ENCODE measurements at places on chromosomes 6 and 20.

GRCh38 chr20:50561379-50562078, 51.3 kb downstream of the PTPN1 start:
- no peak for DNase-seq
- no peak overlapping the region for H3K27ac ChIP-seq
- no peaks in the 10 kb centered on the region for H3K36me3 ChIP-seq
- no peak overlapping the region for H3K4me3 ChIP-seq
- peaks cover 16% of the 10 kb centered on the region for H3K4me1 ChIP-seq
- H3K27me3 ChIP-seq: no peaks in the 10 kb centered on the region

- H3K4me1 ChIP-seq: no peaks in the 10 kb centered on the region
- no peaks in the 10 kb centered on the region for H3K36me3 ChIP-seq
- no peak overlapping the region for H3K27ac ChIP-seq
- H3K4me3 ChIP-seq: no peak overlapping the region
- no peaks in the 10 kb centered on the region for H3K27me3 ChIP-seq
Measured at GRCh38 chr6:90045535-90045934, 151.3 kb downstream of the GJA10 start.

DNA sequence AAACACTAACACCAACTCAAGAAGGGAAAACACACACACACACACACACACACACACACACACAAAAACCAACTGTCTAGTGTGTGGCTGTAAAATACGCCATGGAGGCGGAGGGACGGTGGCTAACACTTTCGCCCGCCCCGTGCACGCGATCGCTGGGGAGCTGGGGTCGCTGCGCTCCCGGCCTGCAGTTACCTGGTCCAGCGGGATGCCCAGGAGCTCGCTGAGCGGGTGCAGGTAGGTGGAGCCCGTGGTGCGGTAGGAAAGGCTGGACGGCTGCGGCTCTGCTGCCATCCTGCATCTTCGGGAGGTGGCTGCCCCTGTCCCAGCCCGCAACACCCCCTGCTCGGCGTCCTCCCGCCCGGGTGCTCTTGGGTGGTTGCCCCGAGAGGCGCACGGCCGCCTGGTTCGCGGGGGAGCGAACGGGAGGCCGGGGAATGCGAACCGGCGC, 303 bp downstream of the MBOAT1 start:
- no peaks in the 10 kb centered on the region for H3K27me3 ChIP-seq
- no peaks in the 10 kb centered on the region for H3K36me3 ChIP-seq
- H3K4me3 ChIP-seq: peak overlapping the region; percentile 47
- H3K4me1 ChIP-seq: peaks cover 29% of the 10 kb centered on the region

- H3K36me3 ChIP-seq: peaks cover 22% of the 10 kb centered on the region
- H3K27ac ChIP-seq: no peak overlapping the region
- DNase-seq: no peak
- H3K4me3 ChIP-seq: no peak overlapping the region
- no peaks in the 10 kb centered on the region for H3K27me3 ChIP-seq
- no peaks in the 10 kb centered on the region for H3K4me1 ChIP-seq
Measured at GRCh38 chr6:160085713-160086505, 35.7 kb upstream of the SLC22A1 start.

DNA sequence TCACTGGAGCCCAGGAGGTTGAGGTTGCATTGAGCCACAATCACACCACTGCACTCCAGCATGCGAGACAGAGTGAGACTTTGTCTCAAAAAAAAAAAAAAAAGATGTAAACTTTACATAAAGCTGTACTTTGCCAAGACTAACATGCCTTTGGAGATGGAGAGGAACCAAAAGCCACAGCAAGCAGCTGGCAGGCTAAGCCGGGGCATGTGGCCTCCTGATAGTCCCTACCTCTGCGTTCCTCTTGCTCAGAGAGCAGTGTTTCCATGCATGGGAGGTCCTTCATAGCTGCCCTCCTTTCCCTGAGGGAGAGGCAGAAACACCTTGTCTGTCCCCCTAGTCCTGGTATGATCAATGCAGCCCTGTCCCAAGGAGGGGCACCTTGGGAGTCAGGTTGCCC, 35.2 kb downstream of the SPATA2 start:
- no peaks in the 10 kb centered on the region for H3K36me3 ChIP-seq
